ENCODE measurements at places on chromosomes 5 and 9.

GRCh38 chr5:73370640-73371583, 77.7 kb downstream of the FOXD1 start:
- DNase-seq, result no peak
- H3K27me3 ChIP-seq, result peaks cover 39% of the 10 kb centered on the region
- H3K4me1 ChIP-seq, result no peaks in the 10 kb centered on the region
- no peak overlapping the region for H3K4me3 ChIP-seq
- H3K36me3 ChIP-seq, result no peaks in the 10 kb centered on the region

- H3K36me3 ChIP-seq, result no peaks in the 10 kb centered on the region
- no peaks in the 10 kb centered on the region for H3K4me1 ChIP-seq
- no peak overlapping the region for H3K27ac ChIP-seq
- DNase-seq, result no peak
- no peaks in the 10 kb centered on the region for H3K27me3 ChIP-seq
Measured at GRCh38 chr9:99513441-99514112, 291.5 kb downstream of the SEC61B start.

GRCh38 chr5:84764227-84764626, 379.5 kb upstream of the EDIL3 start:
- no peaks in the 10 kb centered on the region for H3K36me3 ChIP-seq
- no peak for DNase-seq
- no peaks in the 10 kb centered on the region for H3K27me3 ChIP-seq

DNA sequence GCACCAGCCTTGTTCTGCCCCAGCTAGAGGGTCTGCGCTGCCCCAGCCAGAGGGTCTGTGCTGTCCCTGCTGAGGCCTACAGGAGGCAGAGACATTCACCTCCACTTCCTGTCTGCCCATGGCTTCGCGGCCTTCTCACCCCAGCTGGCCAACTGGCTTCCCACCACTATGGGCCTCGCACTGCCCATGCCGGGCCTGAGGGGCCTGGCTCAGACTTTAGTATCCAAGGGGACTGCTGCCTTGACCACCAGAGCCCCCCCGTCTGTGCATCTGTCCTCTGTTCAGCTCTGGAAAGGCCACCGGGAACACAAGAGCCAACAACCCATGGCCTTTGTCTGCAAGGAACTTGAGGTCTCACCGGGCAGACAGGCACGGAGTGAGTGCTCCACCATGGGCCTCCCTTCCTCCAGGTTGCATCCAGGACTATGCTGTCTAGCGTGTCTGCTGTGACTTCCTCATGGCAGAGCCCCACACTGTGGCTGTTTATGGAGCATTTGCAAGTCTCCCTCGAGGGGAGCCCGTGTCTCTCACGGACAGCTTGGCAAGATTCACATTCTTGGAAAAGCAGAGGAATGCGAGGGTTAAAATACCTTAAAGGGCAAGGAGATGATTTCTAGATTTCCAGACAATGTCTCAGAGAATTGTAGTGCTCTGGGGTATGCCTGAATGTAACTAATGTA, 1.7 kb downstream of the DCANP1 start:
- H3K4me3 ChIP-seq, result no peak overlapping the region
- H3K4me1 ChIP-seq, result peaks cover 4% of the 10 kb centered on the region
- no peaks in the 10 kb centered on the region for H3K36me3 ChIP-seq
- no peak overlapping the region for H3K27ac ChIP-seq

DNA sequence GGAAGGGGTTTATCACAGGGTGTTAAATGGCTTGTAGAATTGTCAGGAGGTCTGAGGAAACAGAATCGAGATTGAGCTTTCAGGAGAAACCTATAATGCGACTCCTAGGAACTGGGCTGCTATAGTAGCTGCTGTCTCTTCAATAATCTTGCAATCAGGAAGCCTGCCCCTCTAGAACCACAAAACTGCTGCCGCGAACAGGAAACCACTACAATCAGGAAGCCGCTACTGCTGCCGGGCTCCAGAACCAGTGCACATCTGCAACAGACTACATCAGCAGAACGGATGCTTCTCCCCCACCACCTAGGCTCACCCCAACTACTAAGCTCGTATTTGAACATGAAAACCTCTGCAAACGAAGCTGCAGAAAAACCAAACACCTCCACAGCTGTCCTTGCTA, 31.6 kb downstream of the TNFSF8 start:
- DNase-seq, result peak; percentile 36
- peaks cover 2% of the 10 kb centered on the region for H3K27me3 ChIP-seq
- no peak overlapping the region for H3K27ac ChIP-seq
- H3K36me3 ChIP-seq, result no peaks in the 10 kb centered on the region
- no peaks in the 10 kb centered on the region for H3K4me1 ChIP-seq

DNA sequence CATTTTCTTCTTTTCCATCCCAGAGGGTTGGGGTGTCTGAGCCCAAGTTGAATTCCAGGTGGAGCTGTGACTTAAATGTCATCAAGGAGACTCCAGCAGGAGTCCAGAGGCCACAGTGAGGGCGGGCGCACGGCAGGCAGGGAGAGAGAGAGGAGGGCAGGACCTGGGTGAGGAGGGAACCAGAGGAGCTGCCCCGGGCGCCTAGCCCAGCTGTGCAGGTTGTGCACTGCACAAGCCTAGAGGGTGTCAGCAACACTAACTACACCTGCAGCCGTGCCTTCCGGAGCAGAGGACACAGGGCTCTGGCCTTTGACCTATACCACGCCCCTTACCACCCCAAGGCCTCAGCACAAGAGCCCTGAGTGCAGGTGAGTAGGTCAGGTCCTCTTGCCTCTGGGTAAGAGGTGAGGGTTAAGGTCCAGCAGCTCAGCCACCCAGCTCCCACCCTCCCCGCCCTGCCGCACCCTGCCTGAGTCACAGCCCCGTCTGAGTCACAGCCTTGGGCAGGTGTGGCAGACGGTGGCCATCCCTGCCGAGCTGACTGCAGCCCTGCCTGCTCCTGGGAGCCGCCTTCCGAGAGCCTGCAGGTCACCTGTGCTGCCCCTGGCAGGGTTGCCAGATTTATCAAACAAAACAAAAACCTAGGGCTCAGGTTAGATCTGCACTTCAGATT, 6.4 kb upstream of the AGPAT2 start:
- H3K27ac ChIP-seq, result peak overlapping the region; percentile 30
- peak; percentile 59 for DNase-seq
- no peak overlapping the region for H3K4me3 ChIP-seq
- H3K36me3 ChIP-seq, result no peaks in the 10 kb centered on the region
- peaks cover 3% of the 10 kb centered on the region for H3K27me3 ChIP-seq

- H3K4me3 ChIP-seq, result no peak overlapping the region
- no peaks in the 10 kb centered on the region for H3K4me1 ChIP-seq
- no peaks in the 10 kb centered on the region for H3K36me3 ChIP-seq
- DNase-seq, result no peak
- H3K27me3 ChIP-seq, result no peaks in the 10 kb centered on the region
Measured at GRCh38 chr5:167472566-167473108, 818.8 kb upstream of the WWC1 start.

GRCh38 chr5:96111080-96111756, 149.6 kb upstream of the ELL2 start:
- no peak overlapping the region for H3K4me3 ChIP-seq
- peaks cover 10% of the 10 kb centered on the region for H3K4me1 ChIP-seq
- no peaks in the 10 kb centered on the region for H3K36me3 ChIP-seq
- no peak for DNase-seq
- H3K27ac ChIP-seq, result no peak overlapping the region

DNA sequence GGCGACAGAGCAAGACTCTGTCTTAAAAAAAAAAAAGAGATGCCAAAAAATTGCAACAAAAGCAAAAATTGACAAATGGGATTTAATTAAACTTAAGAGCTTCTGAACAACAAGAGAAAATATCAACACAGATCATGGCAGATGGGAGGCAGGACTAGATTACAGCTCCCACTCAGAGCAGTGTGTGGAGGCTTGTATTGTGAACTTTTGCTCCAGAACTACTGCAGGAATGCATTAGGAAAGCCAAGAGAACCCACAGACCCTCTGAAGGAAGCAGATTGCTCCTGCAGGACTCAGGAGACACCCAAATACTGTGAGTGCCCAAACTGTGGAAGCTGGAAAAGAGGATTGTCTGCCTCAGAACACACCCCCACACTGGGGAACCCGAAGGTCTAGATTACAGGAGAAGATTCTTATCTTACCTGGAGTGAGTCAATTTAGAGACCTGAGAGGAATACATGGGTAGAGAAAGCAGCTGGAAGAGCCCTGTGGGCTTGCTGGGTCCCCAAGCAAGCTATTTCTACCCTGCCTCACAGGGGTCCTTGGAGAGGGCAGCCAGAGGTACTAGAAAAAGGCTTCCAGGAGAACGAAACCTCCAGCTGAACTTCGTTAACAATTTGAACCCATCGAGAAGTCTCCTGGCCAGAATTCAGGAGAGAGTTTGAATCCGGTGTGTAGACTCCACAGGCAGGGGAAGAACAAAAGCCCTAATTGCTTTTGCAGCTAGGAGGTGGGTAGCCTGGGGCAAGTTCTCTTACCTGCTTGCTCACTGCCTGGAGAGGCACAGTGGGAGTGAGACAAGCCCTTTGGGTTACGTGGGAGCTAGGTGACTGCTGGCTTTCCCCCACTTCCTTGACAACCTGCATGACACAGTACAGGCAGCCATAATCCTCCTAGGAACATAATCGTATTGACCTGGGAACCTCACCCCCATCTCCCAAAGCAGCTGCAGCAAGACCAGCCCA, 593.4 kb upstream of the RGMB start:
- H3K36me3 ChIP-seq, result no peaks in the 10 kb centered on the region
- H3K4me1 ChIP-seq, result no peaks in the 10 kb centered on the region
- DNase-seq, result no peak
- H3K27ac ChIP-seq, result no peak overlapping the region
- H3K27me3 ChIP-seq, result no peaks in the 10 kb centered on the region

DNA sequence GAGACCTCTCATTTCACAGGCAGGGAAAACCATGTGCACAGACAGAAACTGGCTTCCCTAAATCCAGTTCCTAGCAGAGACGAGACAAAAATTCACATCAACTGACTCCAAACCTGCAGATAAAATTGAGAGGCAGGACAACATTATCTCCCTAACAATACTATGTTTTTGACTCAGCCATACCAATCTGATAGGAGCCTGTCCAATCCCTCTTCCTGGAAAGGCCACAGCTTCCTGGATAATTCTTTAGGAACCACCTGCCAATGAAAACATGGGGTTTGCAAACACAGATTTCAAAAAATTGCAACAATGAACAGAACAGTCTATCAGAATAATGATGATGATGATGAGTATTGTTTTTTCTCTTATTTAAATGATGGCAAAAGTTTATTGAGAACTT, 22.4 kb downstream of the SH3TC2 start:
- H3K4me3 ChIP-seq, result no peak overlapping the region
- H3K4me1 ChIP-seq, result peaks cover 4% of the 10 kb centered on the region
- H3K36me3 ChIP-seq, result no peaks in the 10 kb centered on the region
- no peak for DNase-seq

- no peaks in the 10 kb centered on the region for H3K4me1 ChIP-seq
- no peaks in the 10 kb centered on the region for H3K36me3 ChIP-seq
- no peaks in the 10 kb centered on the region for H3K27me3 ChIP-seq
- no peak overlapping the region for H3K4me3 ChIP-seq
- DNase-seq, result no peak
Measured at GRCh38 chr9:29751226-29751625, 2177.9 kb upstream of the C9orf72 start.

GRCh38 chr5:142977363-142978051, 207.3 kb downstream of the ARHGAP26 start:
- no peaks in the 10 kb centered on the region for H3K36me3 ChIP-seq
- H3K27me3 ChIP-seq, result no peaks in the 10 kb centered on the region
- H3K4me1 ChIP-seq, result peaks cover 20% of the 10 kb centered on the region
